ENCODE measurements at places on chromosomes 2 and 18. TPM values are rescaled to one million over a fixed set of nuclear protein-coding genes. Genes with fewer than 3 reads are reported as not detected.

Gene RPRM
- not detected for total RNA-seq

Gene ERICH2
- total RNA-seq, result 1.7 TPM

Gene EIF4E2
- 55.2 TPM for total RNA-seq

Gene SH3RF3
- 0.33 TPM for total RNA-seq

Gene PAIP2B
- total RNA-seq, result 2.0 TPM

Gene SULT1C4
- not detected for total RNA-seq

Gene CDH2
- 0.24 TPM for total RNA-seq

Gene PXDN
- 103 TPM for total RNA-seq

Gene UGT1A10
- not detected for total RNA-seq

Gene SKOR2
- not detected for total RNA-seq

Gene EGR4
- 0.12 TPM for total RNA-seq

Gene PSMA8
- not detected for total RNA-seq

Gene KANSL3
- 36.2 TPM for total RNA-seq
